ENCODE measurements at places on chromosomes 13 and 19.

GRCh38 chr13:23377579-23377978 is 55.9 kb downstream of the SACS start:
- no peak for DNase-seq

- DNase-seq = no peak
Measured at GRCh38 chr13:78323040-78323439, 280.3 kb downstream of the POU4F1 start.

- no peak for DNase-seq
Measured at GRCh38 chr13:30496147-30496546, 30.4 kb upstream of the HMGB1 start.

- DNase-seq = no peak
Measured at GRCh38 chr13:77360032-77360685, 33.3 kb upstream of the MYCBP2 start.

GRCh38 chr13:75415694-75416093 is 66.3 kb downstream of the TBC1D4 start:
- no peak for DNase-seq

- DNase-seq = no peak
Measured at GRCh38 chr19:54691582-54692297, 29.0 kb downstream of the LILRB4 start.

DNA sequence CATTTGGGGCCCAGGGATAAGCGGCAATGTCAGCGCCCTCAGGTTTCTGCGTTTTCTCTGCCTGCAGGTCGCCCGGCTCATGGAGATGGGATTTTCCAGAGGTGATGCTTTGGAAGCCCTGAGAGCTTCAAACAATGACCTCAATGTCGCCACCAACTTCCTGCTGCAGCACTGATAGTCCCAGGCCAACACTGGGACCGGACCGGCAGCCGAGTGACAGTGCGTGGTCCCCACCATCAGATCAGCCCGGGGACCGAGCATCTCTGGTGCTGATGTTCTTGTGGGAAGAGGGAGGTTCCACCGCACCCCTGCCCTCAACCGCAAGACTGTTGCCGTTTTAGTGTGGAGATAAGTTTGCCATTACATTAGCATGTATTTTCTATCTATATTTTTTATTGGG is 78.0 kb upstream of the GPR183 start:
- no peak for DNase-seq

DNA sequence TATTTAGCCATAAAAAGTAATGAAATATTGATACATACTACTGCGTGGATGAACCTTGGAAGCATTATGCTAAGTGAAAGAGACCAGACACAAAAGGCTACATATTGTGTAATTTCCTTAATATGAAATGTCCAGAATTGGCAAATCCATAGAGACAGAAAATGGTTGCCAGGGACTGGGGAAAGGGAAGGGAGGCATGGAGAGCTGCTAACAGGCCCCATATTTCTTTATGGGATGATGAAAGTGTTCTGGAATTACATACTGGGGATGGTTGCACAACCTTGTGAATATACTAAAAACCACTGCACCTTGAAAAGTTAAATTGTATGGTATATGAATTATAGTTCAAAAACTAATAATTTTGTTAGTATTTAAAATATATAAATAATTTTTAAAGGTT is 3.6 kb downstream of the IFT88 start:
- no peak for DNase-seq

DNA sequence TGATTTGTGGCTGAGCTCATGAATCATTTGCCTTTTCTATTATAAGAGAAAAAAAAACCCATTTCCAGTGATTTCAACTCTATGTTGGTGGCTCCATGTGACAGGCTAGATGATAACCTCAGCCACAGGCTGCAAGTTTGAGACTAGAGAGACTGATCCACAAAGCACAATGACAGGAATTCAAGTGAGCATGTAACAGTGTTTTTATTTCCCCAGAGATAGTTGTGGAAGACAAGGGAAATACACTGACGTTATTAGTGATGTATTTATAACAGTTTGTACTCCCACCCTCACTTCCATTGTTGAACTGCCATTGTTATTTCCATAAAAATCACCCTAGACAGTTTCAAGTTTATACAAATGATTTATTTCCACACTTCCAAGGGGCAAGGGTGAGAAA is 27.9 kb upstream of the EDNRB start:
- DNase-seq = no peak

- peak; percentile 18 for DNase-seq
Measured at GRCh38 chr19:13781547-13781946, 7.3 kb downstream of the C19orf53 start.

DNA sequence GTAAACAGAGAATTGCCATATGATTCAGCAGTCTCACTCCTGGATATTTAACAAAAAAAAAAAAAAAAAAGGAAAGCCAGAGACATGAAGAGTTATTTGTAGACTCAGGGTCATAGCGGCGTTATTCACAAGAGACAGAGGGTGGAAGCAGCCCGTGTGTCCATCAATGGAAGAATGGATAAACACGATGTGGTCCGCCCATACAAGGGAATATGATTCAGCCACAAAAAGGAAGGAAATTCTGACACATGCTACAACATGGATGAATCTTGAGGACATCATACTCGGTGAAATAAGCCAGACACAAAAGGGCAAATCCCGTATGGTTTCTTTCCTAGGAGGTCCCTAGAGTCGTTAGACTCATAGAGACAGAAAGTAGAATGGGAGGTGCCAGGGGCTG is 14.8 kb downstream of the ACSBG2 start:
- no peak for DNase-seq

GRCh38 chr19:11196406-11197287 is 698 bp downstream of the KANK2 start:
- no peak for DNase-seq

DNA sequence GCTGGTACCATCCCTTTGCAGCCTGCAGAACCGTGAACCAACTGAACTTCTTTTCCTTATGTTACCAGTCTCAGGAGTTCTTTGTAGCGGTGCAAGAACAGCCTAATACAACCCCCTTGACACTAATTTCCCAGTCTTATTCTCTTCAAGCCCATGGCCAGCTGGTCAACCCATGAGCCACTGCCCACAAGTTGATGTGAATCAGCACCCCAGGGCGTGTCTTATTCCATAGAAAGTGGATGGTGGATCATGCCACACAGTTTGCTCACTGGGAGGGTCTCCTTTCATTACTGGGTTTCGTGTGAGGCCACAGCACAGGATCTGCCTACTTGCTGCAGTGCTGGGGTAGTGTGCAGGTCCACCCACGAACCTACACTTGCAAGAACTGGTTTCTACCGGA is 27.0 kb downstream of the TEX29 start:
- DNase-seq = no peak

GRCh38 chr13:99314640-99315176 is 7.5 kb upstream of the GPR183 start:
- DNase-seq = no peak

GRCh38 chr13:101942535-101943157 is 459.2 kb downstream of the FGF14 start:
- DNase-seq = peak; percentile 23

- no peak for DNase-seq
Measured at GRCh38 chr13:113557013-113557412, 27.5 kb upstream of the TFDP1 start.
